NCI-H748 treated with DMSO at 0.1 percent for 48 hours (cell line): ENCODE measurements at places on chromosomes 12 and 14.

DNA sequence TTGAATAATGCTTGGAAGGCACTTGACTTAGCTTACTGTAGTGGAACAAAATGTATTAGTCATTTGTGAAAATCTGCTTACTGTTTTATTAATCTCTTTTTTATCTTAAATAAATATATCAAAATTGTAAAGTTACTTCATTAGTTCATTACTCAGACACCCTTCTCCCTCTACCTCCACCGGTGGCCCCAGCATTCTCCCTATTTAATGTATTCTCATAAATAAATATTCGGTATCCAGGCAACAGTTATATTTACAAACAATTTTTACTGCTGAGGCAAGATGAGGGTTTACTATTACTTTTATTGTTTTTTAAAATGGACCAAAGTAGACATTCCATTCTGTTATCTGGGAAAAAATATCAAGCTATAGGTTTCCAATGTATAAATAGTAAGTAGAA is 19.6 kb upstream of the ALX1 start:
- DNase-seq: no peak

DNA sequence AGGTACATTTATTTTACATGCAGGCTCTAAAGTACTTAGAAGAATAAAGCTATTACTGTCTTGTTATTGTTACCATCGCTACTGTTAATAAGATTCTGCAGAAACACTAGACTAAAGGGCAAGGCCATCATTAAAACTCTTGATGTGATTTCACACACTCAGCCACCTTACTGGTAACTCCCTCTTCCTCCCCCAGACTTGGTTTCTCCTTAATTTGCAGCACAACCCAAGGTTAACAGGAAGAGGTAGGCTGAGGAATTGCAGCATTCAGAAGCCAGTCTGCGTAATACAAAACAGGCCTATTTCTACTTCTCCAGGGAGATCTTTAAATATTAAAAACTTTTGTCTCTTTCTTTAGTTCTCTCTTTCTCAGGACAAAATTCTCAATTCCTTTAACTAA is 210.3 kb downstream of the BTG1 start:
- DNase-seq: no peak

GRCh38 chr12:91017511-91018263 is 12.9 kb upstream of the EPYC start:
- no peak for DNase-seq

DNA sequence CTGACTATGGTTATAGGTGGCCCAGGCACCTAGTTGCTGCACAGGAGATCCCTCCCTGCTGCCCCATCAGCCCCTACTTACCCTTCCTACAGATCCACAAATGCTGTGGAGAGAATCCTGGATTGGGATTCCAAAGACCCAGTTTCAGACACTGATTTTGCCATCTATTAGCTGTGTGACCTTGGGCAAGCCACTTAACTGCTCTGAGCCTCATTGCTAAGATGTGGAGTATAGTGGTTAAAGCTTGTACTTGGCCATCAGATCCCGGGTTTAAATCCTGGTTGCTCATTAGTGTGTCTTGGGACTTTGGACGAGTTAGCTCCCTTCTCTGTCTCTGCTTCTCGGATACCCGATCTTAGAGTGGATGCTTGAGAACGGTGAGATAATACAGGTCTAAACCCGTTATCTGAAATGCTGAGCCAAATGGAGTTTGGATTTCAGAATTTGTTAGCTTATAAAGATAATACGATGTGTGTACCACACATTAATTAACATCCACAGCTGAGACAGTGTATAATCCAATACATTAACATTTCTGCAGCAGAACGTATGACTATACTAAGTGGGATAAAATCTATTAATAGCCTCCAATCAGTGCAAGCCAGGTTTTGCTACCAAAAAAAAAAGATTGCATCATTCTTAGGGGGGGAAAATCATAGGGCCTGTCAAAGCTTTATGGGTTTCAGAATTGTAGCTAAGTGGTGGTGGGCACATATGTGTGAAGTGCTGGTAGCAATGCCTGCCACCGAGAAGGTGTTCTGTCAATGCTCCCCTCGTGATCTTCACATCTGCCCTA is 16.0 kb downstream of the PROX2 start:
- no peak for DNase-seq

DNA sequence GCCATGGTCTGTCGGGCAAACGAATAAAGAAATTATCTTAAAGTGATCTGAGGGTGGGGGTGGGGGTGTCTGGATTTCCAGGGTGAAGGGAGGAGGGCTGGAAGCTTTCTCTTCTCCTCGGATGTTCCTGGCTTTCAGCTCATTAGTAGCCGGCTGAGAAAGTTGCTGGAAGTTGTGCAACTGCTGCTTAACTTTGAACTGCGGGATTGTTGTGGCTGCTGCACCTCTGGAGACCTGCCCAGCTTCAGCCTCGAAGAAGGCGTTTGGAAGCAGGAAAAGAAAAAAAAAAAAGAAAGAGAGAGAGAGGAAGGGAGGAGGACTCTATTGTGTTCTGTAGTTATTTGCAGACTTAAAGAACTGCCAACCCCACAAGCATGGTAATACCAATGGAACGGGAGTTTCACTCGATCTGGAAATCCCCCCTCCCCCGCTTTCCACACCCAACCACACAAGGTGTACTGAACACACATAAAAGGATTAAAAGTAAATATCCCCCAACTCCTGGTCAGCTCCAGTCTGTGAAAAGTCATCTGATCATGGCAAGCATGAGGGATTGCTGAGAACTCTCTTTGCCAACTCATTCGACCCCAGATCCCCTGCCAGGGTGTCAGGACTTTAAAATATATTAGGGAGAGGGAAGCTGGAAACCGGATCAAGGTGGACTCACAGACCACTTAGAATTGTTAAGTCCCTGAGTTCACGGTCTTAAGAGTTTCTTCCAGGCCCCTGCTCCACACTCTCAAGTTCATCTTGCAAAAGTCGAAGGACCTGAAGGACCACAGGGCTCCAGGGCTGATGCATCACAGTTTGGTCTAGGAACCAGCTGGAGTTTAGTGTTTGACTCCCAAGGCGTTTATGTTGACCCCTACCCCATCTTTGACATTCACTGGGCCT is at the start of gene RASSF9:
Gene RASSF9, minus strand, starts transcription at position 213 of the 894 bp plus-strand sequence. Its CDS starts 208 bp downstream, at position 5.
- DNase-seq: no peak

- DNase-seq: no peak
Measured at GRCh38 chr14:59435987-59436386, 29.2 kb downstream of the GPR135 start.

DNA sequence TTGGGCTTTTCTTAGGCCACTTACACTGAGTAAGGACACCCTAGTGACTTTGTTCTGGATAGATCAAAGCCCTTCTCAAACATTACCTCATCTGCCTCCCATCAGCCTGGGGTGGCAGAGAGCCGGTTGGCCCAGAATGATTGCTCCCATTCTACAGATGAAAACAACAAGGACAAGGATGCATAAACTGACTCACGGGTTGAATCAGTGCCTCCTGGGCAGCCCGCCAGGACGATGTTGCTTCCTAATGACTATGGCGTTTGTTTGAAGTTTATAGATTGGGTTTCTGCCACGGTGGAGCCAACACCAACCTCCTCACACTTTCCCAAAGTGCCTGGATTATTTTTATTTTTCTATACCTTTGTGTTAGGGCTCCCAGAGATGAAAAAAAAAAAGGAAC is 3.6 kb upstream of the VRK1 start:
- no peak for DNase-seq

DNA sequence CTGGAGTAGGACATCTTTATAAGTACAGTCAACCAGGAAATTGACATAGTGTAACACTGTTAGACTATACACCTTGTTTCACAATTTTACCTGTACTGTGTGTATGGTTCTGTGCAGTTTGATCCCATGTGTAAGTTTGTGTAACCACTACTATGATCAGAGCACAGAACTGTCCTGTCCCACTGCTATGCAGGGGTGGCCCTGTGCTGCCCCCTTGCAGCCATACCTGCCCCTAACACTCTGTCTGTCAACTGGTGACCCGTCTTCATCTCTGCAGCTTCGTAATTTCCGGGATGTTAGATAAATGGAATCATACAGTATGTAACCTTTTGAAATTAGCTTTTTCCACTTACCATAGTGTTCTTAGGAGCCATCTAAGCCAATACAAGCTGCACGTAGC is 58.7 kb upstream of the RD3L start:
- no peak for DNase-seq

GRCh38 chr12:131833288-131833895 is 5.2 kb downstream of the MMP17 start:
- DNase-seq: no peak

GRCh38 chr12:57632958-57633840 is at the start of gene B4GALNT1:
Gene B4GALNT1 (minus strand): TSS chr12:57633201. CDS start chr12:57632132, 1,069 bp downstream.
- DNase-seq: peak; percentile 55

- no peak for DNase-seq
Measured at GRCh38 chr14:98692832-98693231, 579.2 kb downstream of the BCL11B start.

- no peak for DNase-seq
Measured at GRCh38 chr14:83171761-83172160, 1638.1 kb upstream of the SEL1L start.

- DNase-seq: no peak
Measured at GRCh38 chr14:61878931-61879330, 116.7 kb downstream of the SNAPC1 start.

DNA sequence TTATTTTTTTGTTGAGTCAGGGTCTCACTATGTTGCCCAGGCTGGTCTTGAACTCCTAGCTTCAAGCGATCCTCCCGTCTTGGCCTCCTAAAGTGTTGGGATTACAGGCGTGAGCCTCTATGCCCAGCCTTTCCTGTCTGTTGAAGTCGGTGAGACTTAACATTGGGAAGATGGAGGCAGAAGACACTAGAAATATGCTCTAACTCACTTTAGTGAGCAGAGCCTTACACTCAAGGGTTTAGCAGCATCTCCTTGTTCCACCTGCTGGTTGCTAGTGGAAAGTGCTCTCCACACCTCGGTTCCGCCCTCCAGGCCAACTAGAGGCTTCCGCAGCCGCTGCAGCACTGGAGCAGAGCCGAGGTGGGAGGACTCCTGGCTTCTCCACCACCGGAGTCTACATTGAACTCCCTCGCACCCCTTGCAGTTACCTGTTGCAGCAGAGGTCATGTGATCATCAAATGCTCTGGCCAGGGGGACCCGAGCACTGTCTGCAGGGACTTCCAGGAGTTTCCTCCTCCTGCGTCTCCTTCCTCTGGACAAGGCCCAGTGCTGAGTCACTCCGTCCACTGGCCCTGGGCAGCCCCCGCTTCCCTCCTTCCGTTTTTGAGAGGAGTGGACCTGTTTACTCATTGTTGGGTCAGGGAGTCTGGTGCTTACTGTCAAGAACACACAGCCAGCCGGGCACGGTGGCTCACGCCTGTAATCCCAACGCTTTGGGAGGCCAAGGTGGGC is 9.4 kb upstream of the HVCN1 start:
- DNase-seq: no peak

GRCh38 chr12:46669720-46670119 is 156.1 kb downstream of the SLC38A4 start:
- no peak for DNase-seq

DNA sequence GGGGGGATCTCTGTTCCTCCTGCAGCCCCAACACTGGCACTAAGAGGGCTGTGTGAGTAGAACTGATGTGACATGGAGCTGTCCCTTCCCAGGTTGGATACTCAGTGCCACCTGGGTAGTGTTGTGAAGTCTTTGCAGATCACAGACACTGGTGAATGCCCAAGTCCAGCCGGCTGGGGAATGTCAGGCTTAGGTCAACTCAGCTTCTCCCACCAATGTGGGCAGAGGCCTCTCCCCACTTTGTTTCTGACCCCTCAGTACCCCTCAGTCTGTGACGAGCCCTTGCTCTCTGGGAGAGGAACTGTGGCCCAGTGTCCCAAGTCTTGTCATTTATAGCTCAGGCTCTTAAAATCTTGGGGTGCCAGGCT is 11.3 kb downstream of the SLC25A29 start:
- DNase-seq: no peak

DNA sequence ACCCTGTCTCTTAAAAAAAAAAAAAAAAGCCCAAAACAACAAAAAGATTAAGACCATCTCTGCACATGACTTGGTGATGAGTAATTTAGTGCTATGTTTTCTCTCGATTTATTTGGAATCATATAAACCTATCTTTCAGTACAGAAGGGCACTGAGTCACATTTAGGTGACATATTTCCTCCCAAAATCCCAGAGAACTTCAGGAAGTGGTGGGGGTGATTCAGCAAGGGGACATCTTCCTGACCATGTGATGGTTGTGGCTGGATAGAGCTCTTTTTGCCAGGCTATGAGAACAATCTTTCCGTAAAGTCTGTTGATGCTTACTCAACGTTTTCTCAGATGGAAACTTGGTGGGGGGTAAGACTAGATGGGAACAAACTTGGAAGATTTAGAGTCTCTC is 50.0 kb downstream of the PPFIBP1 start:
- no peak for DNase-seq

GRCh38 chr12:113056631-113057488 is at the start of gene DTX1:
Gene DTX1 (plus strand): TSS chr12:113056730. CDS start chr12:113058193, 1,463 bp downstream.
- no peak for DNase-seq

DNA sequence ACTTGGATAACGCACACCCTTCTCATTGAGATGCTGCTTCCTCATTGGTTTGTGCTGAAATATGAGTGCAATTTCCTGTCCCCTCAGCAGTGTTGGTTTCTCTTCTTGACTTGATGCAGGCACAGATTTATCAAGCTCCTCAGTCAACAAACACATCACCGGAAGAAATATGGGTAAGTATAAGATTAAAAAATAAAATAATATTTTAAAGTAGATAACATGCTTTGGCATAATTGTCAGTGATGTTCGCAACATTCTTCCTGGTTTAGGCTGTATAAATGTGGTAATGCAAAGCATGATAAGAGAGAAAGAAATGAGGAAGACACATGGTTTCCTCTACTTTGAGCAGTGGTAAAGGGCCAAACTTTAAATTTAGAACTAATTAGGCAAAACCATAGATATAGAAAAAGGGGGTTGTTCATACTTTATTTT is at the start of gene GPR65:
Gene GPR65, plus strand, starts transcription at position 86 of the 432 bp plus-strand sequence. CDS start 5,713 bp downstream, outside the sequence.
- no peak for DNase-seq

GRCh38 chr12:79591988-79592387 is 98.8 kb downstream of the PAWR start:
- DNase-seq: no peak

GRCh38 chr12:114504311-114504710 is 98.4 kb upstream of the TBX5 start:
- no peak for DNase-seq

DNA sequence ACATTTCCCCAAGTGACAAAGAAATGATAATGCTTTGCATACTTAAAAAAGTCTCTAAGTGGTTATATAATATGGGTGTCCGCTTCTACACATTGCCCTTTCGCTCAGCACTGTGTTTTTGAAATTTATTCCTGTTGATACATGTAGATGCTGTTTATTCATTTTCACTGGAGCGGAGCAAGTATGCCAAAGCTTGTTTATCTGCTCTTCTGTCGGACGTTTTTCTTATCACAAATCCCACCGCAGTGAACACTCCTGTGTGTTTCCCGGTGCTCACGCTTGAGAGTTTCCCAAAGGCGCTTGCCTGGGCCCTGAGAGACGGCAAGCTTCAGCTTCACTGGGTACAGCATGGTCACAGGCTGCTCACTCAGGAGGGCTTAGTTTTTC is 50.2 kb downstream of the TPCN1 start:
- DNase-seq: no peak

GRCh38 chr12:64521833-64522232 is 69.9 kb downstream of the TBK1 start:
- DNase-seq: no peak

GRCh38 chr14:78673845-78674244 is 503.7 kb downstream of the NRXN3 start:
- DNase-seq: no peak
